ENCODE measurements at places on chromosomes 6 and 20. TPM values are rescaled to one million over a fixed set of nuclear protein-coding genes. Genes with fewer than 3 reads are reported as not detected.
A peak's percentile ranks its signal among the peaks of the same experiment; 100 is the strongest.

DNA sequence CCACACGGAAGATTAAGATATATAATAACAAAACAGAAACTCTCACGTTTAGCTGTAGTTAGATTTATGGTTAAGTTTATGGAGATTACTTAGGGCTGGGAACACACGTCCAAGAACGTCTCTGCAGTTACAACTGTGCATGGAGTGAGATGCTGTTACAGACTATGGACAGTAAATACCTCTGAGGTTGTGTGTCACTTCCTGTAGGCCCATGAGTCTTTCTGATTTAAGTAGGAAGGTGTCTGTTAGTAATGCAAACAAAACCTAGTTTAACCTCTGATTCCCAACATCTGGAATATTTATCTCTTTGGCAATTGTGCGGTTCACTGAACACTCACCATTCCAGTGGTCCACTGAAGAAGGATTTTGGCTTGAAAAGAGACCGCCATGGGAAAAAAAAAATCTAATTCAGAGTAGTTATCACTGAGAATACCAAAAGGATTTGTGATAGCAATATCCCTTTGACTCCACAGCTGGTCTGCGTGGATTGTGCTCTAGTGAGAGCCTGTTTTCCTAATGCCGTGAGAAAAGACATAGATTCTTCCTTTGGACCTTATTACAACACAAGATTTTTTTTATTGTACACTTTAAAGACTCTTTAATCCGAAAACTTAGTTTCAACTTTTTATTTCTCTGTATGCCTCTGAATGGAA, 478.2 kb upstream of the CITED2 start:
- DNase-seq: peak; percentile 54

GRCh38 chr6:39892490-39893129, 41.7 kb downstream of the MOCS1 start:
- peak; percentile 81 for DNase-seq

COL21A1 gene
- 36.2 TPM for polyA plus RNA-seq

CALHM6 gene
- polyA plus RNA-seq: 0.50 TPM
